Brain (organoid and tissue), 16 donors: ENCODE measurements at places on chromosomes 11 and 22.
A peak's percentile ranks its signal among the peaks of the same experiment; 100 is the strongest.

DNA sequence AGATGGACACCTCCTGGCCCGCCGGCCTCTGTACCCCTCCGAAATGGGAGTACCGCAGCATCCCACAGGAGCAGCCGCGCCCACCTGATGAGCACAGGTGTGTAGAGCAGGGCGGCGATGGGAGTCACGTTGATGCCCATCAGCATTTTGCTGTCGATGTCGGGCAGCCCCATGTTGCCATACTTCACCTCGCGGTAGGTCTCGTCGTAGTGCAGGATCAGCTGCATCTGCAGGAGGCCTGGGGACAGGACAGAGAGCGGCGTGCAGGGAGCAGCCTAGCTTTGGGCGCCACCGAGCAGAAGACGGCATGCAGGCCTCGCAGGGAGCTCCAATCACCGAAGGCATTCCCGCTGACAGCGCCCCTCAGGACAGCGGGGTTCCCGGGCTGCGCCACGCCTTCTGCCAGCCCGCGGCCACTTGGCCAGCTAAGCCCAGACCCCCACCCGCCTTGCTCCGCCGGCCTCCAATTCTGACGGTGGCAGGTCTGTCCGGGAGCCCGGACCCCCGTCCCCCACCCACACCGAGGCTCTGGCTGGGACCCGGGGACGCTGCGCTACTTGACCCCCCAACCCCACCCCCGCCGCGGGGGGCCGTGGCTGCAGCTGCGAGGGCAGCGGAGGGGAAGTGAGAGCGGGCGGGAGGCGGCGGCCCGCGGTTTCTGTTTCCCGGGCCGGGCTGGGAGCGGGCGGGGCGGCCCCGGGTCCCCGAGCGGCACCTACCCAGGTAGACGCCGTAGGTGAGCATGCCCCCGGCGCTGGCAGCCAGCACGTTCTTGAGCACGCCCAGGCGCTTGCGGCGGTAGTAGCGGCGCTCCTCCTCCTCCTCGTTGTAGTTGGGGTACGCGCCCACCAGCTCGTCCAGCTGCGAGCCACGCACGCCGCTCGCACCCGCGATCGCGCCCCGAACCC, 705 bp downstream of the UNC93B1 start:
- DNase-seq, result no peak

DNA sequence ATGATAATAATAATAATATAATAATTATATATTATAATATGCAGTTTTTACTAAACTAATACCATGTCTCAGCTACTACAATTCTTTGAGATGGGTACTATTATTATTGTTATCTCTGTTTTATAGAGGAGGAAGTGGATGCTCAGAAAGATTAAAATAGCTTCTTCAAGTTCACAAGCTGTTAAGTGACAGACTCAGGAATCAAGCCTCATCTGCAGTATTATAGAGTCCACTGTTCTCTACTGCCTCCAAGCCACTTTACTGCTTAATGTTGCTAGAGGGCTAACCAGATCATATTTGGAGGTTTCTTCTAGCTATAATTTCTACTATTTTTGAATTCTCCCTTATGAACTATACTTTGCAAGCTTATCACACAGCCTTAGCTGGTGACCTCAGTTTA, 62.7 kb downstream of the CSTPP1 start:
- DNase-seq, result no peak

DNA sequence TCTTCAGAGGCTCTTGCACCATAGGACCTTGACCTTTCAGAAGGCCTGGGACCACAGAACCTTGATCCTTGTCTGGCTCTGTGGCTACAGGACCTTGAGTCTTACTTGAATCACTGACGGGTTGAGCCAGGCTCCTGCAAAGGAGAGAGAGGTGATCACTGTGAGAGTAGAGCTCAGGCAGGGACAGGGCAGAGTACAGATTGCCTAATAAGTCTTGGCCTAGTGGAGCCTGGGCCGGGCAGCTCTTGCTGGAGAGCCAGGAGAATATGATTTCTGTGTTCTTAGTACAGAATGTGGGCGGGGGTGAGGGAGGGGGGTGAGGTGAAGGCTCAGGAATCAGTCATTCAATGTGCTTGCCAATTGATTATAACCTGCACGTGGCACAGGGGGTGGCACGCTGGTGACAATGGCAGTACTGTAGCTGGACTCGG, 26.0 kb downstream of the SERPINH1 start:
- no peak for DNase-seq

DNA sequence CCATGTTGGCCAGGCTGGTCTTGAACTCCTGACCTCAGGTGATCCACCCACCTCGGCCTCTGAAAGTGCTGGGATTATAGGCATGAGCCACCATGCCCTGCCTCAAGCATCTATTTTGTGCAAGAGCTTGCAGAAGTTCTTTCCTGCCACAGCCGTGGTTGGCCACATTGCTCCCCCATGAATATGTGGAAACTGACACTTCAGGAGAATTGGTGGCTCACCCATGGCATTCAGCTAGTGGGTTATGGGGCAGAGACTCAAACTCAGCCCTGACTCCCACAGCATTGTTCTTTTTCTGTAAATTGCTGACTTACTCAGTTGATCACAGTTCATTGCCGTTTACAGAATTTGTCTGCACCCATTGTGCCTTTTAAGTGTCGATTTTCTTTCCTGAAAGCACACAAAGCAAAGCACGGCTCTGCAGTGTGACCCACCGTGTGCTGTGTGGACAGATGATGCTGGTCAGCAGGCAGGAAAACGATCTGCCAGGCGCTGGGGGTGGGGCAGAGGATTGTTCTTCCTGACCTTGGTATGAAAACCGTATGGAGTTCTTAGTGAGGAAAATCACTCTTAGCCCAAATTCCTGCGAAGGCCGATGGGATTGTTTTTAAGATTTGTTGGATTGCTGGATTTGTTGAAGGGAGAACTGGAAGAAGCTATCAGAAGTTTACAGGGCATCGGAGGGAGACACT, 115.6 kb downstream of the PTPRJ start:
- no peak for DNase-seq

DNA sequence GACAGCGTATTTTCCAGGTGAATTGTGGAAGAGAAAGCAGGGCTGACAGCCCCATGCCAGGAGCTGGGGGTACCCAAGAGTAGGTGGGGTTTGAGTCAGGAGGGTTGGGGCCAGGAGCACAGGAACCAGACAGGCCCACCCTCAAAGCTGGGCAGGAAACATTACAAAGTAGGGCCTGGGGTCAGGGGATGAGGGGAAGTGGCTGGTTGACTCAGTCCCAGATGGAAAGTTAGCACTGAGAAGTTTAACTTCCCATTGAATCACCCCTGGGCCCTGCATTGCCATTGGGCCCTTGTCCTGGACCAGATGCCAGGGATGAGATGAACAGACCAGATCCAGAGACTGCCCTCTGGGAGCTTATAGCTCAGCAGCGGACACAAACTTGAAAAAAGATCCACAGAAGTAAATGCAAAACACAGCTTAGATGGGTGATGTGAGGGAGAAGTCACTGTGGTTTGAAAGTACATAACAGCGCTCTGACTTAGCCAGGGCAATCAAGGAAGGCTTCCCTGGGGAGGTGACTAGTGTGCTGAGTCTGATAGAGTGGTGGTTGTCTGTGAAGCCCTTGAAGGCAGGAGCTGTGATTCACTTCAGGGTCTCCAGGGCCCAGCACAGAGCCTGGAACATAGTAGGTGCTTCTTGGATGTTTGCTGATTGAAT, 2.2 kb downstream of the MAFF start:
- DNase-seq, result no peak

GRCh38 chr11:100367892-100368291, 319.2 kb upstream of the ARHGAP42 start:
- DNase-seq, result no peak

- DNase-seq, result no peak
Observed at GRCh38 chr11:84164728-84165127, 878.6 kb upstream of the CCDC90B start.

DNA sequence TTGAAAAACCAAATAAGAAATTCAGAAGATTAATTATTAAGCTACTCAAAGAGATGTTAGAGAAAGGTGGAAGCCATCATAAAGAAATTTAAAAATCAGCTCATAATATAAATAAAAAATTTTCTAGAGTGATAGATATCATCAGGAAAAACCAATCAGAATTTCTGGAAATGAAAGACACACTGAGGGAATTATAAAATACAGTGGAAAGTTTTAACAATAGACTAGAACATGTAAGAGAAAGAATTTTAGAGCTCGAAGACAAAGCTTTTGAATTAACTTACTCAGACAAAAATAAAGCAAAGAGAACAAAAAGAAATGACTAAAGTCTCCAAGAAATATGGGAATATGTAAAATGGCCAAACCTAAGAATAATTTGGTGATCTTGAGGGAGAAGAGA, 1926.9 kb upstream of the RAG2 start:
- no peak for DNase-seq

- DNase-seq, result no peak
Observed at GRCh38 chr22:49255154-49255553, 572.5 kb downstream of the BRD1 start.

DNA sequence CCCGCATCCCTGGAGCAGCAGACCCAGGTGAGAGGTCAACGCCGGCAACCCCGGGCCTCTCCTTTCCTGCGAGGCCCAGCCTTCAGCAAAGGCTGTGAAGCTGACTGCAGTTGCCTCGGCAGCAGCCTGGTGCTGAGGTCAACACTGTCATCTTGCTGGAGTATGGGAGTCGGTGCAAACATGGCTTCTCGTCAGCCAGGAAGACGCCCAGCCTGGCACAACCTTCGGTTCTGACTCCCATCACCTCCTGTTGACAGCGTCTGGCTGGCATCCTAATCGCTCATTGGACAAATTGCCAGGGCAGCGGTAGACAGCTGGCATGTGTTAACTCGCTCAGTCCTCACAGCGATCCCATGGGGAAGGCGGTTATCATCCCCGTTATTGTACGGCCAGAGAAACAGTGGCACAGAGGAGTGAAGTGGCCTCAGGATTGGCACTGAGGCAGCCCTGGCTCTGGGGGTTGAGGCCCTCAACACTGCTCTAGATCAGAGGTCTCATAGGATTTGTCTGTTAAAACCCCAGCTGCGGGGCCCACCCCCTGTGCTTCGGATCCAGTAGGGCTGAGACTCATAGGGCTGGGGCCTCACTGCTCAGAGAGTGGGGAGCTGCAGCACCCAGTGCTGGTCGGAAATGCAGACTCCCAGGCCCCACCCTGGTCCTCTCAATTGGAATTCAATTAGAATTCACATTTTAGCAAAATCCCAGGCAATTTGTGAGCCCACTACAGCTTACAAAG, 39.3 kb upstream of the TP53I11 start:
- peak; percentile 82 for DNase-seq

- DNase-seq, result no peak
Observed at GRCh38 chr11:43735961-43736360, 55.4 kb downstream of the HSD17B12 start.

DNA sequence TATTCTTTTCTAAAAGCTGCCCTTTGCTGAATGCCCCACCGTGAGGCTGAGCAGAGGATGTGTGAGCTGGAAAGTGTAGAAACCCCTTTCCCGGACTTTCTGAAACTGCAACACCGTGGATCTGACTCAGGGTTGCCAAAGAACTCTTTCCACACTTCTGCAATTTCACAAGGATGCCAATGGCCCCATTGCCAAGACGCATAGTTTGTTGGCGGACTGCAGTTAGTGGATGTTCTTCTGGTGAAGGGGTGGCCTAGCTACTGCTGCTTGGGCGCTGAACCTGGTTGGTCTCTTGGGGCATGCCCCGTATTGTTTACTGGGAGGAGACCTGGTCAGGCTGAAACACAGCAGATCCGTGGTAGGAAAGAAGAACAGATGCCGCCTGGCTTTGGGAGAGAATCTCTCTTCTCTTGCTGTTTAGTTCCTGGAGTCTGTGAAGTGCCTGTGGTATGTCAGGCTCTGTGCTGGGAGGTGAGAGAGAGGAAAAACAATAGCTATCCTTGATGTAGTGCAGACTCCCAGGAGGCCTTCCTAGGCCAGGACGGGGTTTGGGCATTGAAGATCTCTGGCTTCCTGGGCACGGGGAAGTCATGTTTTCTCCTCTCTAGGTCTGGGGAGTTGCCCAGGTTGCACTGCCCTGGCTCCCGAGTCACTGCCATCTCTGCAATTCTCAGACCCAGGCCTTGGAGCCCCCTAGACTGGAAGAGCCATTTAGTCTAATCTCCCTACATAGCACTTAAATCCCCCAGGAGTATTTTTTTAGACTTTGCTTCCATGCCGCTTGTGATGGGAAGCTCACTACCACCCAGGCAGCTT, 26.9 kb downstream of the CD82 start:
- DNase-seq, result no peak

DNA sequence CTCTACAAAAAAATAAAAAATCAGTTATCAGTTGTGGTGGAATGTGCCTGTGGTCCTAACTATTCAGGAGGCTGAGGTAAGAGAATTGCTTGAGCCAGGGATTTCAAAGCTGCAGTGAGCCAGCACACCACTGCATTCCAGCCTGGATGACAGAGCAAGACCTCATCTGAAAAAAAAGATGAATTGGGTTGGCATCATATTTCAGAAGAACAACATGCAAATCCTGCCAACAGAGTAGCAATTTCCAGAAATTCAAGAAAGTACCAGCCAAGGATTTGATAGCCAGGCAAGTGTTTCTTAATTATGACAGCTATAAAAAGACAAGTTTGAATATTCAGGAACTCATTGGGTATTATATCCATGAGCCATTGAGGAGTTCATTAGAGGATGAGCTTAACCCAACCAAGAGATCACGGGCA, 75.2 kb downstream of the USP47 start:
- DNase-seq, result peak; percentile 13

DNA sequence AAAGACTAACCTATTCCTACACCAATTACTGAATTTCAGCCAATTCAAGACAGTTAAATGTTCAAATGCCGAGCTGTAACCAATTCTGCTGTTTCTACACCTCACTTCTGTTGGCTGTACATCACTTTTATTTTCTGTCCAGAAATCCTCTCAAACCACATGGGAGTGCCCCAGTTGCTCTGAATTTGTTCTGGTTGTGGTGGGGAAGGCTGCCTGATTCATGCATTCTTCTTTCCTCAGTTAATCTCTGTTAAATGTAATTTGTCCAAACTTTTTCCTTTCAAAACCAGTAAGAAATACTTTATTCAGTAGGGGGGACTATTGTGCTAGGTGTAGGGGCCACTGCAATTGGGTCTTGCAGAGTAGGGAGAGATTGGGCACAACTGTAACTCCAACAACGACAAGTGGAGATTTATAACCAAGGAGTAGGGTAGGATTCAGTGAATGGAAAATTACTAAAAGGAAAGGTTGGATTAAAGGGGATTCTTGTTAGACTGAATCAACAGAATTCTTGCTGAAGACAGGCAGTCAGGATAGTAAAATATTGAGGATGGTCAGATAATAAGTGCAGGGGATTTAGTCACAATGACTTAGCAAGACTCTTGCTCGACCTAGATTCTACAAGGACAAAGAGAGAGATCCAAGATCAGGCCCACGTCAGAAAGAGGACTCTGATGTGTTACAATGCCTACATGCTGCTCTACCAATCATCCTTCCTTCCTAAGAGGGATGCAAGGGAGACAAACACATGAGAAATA, 593.5 kb upstream of the FAT3 start:
- DNase-seq, result no peak

GRCh38 chr11:119537306-119538253, 114.6 kb upstream of the THY1 start:
- no peak for DNase-seq

- DNase-seq, result no peak
Observed at GRCh38 chr22:48248901-48249455, 1486.5 kb downstream of the TBC1D22A start.

DNA sequence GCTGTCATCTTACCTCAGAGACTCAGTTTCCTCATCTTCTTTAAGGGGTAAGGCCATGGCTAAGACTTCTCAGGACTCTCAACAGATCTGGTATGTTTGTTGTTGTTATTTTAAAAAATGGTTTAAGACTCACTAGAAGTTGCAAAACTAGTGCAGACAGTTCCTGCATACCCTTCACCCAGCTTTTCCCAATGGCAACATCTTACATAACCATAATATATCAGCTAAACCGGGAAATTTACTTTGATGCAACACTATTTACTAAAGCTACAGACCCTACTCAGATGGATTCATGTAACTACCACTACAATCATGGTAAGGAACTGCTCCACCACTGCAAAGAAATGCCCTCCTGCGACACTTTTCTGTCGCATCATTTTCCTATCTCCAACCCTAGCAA, 20.4 kb downstream of the LGR4 start:
- no peak for DNase-seq
